ENCODE measurements at places on chromosomes 16 and 17. TPM values are rescaled to one million over a fixed set of nuclear protein-coding genes. Genes with fewer than 3 reads are reported as not detected.
A peak's percentile ranks its signal among the peaks of the same experiment; 100 is the strongest.

GRCh38 chr17:3843935-3844516 lies 2.0 kb downstream of the NCBP3 start:
- no peak for DNase-seq

GRCh38 chr16:81669473-81670350 lies 109.4 kb upstream of the PLCG2 start:
- no peak for DNase-seq

DNA sequence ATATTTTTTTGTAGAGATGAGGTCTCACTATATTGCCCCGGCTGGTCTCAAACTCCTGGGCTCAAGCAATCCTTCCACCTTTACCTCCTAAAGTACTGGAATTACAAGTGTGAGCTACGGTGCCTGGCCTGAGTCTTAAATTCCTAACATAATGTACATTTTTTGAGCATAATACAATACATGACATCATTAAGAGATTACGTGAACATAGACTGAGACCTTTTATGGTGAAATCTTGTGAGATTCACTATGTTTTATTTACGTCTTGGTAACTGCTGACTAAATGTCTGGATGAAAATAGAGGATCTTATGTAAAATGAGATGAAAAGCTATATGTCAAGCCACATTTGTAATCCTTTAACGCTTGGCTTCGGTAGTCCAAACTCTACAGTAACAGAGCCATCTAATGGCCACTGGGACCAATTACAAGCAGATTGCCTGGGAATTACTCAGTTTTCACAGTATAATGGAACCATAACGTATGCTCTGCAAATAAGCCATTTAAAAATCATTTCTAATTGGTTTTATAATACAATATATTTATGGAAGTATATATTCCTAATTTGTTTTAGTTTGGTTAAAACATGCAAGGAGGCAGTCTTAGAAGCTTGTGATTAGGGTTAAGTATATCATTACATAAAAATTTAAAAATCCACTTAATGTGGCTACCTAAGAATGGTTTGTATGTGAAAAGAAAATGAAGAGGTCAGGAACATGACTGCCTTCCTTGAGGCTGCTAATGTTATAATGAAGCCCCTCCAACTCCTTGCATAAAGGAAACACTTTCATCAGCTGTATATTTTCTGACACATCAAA lies 8.1 kb upstream of the EFCAB13 start:
- DNase-seq = no peak

- no peak for DNase-seq
Measured at GRCh38 chr17:2433696-2434095, 32.8 kb upstream of the MNT start.

DNA sequence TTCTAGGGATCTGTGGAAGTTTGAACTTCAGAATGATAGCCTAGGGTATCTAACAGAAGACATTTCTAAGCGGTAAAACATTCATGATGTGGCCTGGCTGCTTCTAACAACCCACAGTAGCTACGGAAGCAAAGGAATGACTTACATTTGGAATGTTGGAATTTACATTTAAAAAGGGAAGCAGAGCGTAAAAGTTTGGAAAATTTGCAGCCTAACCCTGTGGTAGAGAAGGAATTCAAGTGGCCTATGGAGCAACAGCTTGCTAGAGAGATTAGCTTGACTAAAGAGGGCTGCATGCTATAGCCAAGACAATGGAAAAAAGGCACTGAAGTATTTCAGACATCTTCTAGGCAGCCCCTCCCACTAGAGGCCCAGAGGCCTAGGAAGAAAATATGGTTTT lies 50.1 kb downstream of the HNF1B start:
- DNase-seq = no peak

GRCh38 chr17:58632324-58633314 lies 59.2 kb downstream of the TEX14 start:
- no peak for DNase-seq

GRCh38 chr16:54846766-54847165 lies 83.9 kb upstream of the IRX5 start:
- no peak for DNase-seq

DNA sequence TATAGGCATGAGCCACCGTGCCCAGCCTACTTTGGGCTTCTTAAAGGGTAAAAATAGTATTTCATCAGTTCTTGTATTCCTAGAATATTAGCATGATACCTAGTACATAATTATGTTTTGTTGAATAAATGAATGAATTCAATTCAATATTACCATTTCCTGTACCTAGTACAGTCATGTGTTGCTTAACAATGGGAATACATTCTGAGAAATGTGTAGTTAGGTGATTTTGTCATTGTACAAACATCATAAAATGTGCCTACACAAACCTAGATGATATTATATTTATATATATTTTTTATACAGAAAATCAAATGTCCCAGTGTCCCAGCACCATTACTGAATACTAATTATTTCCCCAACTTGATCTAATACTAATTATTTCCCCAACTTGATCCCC lies 85.6 kb upstream of the HAS3 start:
- DNase-seq = no peak

DNA sequence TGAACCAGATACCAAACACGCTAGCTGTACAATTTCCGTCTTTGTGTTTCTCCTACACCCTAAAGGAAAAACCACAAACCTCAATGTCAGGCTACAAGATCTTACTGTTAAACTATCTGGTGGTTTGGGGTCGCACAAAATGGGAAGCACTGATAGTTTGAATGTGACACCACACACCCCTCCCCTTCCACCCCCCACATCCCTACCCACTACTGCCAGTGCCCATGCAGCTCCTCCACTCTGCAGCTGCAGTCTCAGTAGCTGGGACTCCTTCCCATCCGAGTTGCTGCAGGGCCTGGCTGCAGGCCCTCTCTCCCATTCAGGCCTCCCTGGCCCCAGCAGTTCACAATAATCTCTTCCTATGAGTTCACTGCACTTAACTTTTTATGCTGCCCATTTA lies 18.4 kb downstream of the TRAP1 start:
- DNase-seq = no peak

GRCh38 chr17:158379-158778 lies 21.0 kb downstream of the SCGB1C2 start:
- peak; percentile 27 for DNase-seq

- no peak for DNase-seq
Measured at GRCh38 chr17:44829523-44830358, at the start of gene GJC1. GJC1 (minus strand) TSS chr17:44830287; CDS start chr17:44805817, 24,470 bp downstream.

GRCh38 chr17:17937201-17937853 lies 34.9 kb downstream of the TOM1L2 start:
- DNase-seq = no peak

GRCh38 chr17:48841395-48841831 lies 10.6 kb downstream of the CALCOCO2 start:
- DNase-seq = no peak

DNA sequence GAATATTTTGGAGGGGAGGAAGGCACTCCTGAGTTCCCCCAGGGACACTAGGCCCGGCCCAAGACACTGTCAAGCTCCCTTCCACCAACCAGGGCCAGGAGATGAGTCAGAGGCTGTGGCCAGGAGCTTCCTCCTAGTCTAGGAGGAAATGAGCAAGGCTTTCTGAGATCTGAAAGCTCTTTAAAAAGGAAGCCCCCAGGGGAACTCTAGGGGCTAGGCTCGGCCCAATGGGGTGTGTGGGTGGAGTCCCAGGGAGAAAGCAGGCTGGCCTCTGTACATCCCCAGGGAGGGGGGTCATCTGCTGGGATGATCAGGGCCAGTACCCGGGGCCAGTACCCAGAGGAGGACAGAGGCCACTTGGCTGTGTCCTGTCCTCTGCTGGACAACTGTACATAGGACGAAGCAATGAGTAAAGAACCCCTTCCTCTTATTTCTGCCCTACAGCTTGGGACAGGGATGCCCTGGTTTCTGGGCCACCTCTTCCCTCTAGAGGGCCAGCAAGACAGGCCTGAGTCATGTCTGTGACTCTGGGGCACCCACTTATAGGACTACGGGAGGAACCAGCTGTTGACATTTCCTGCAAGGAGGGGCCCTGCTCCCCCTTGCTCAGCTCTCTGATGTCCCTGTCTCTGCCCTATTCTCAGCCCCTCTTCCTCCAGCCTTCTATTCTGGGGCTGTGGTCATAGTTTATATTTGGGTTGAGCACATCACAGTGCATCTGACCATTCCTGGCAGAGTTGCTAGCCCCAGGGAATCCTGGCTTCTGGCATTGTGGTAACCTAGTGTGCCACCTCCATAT lies 2.7 kb downstream of the FHOD1 start:
- peak; percentile 85 for DNase-seq

DNA sequence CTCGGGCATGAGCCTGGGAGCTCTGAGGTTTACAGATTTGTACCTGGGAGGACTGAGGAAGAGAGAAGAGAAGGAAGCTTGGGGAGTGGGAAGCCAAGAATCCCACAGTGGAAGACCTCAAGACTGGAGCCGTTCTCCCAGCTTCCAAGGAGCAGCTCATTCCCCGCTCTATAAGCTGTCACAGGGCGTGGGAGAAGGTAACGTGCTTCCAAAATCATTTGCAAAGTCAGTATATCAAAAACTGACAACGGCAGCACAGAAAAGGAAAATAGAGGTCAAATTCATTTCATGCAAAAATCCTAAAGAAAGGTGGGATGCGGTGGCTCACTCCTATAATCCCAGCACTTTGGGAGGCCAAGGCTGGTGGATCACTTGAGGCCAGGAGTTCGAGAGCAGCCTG lies 7.8 kb downstream of the PIK3R5 start:
- DNase-seq = no peak

DNA sequence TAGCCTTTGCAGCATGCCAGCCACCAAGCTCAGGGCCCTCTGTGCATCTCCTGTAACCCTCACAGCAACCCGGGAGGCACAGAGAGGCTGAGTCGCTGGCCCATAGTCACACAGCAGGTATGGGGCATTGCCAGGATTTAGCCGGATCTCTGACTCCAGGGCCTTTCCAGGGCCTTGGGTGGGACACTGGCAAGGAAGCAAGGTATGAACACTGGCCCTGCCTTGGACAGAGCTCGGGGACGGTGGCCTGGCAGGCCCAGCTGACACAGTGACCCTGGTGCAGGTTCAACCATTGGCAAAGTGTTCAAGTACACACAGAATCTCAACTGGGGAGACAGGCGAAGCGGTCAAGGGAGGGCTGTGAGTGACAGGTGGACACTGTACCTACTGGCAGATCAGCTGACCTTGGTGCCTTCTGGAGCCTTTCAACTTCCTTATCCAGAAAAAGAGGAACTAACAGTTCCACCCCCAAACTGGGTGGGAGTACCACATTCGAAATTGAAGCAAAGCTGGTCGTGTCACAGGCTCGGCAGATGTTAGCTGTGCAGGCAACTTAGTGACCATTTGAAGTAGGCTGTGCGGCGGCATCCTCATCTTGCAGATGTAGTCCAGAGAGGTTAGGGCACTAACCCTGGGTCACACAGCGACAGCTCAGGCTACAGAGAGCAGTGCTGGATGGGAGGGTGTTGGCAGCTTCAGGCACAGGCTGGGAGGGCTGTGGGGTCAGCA lies 287.4 kb downstream of the SEC14L1 start:
- peak; percentile 74 for DNase-seq

- no peak for DNase-seq
Measured at GRCh38 chr17:27776882-27777624, 23.3 kb downstream of the NOS2 start.

GRCh38 chr16:88983771-88984687 lies 7.0 kb upstream of the CBFA2T3 start:
- DNase-seq = peak; percentile 49

GRCh38 chr17:64978138-64978537 lies 58.9 kb upstream of the LRRC37A3 start:
- DNase-seq = no peak

GRCh38 chr16:68434624-68435210 lies 13.6 kb downstream of the SMPD3 start:
- no peak for DNase-seq

- DNase-seq = no peak
Measured at GRCh38 chr17:36900160-36900512, 37.1 kb upstream of the LHX1 start.

SLC9A5 gene
- 0.84 TPM for total RNA-seq

ADCY9 gene
- total RNA-seq = 48.2 TPM

SULT1A2 gene
- 1.8 TPM for total RNA-seq

C1QTNF1 gene
- total RNA-seq = 240 TPM

CCR7 gene
- total RNA-seq = not detected

NPIPB4 gene
- 21.2 TPM for total RNA-seq

DDX42 gene
- 45.9 TPM for total RNA-seq

NOG gene
- total RNA-seq = 0.70 TPM

SCARF1 gene
- total RNA-seq = 12.4 TPM

QRICH2 gene
- 3.6 TPM for total RNA-seq

TSPAN10 gene
- 0.24 TPM for total RNA-seq

B9D1 gene
- total RNA-seq = 5.3 TPM

All from Right ventricle myocardium inferior (tissue), 1 donor.